ENCODE measurements at places on chromosomes 11 and 22. TPM values are rescaled to one million over a fixed set of nuclear protein-coding genes. Genes with fewer than 3 reads are reported as not detected.

GRCh38 chr11:92770981-92771380 lies 198.5 kb upstream of the MTNR1B start:
- no peak for DNase-seq

P2RX6 gene
- total RNA-seq = 0.29 TPM

DNA sequence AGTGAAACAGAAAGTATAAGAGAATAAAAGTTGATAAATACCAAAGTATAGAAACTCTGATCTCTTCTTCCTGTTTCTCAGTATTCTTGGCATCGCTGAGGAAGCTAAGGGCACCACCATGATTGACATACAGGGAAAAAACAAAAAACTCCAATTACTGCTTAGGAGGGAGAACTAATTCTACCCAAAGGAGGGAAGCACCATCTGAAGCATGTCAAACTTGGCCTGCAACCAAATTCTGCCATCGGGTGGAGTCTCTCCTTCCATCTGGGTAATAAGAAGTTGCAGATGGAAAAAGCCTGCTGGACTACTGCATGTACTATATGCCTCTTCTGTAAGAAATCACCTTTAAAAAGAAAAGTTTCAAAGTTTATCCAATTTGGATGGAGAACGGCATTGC lies 30.5 kb upstream of the PPP2R1B start:
- no peak for DNase-seq

- no peak for DNase-seq
Measured at GRCh38 chr22:31291481-31292235, 630 bp downstream of the PIK3IP1 start.

DNA sequence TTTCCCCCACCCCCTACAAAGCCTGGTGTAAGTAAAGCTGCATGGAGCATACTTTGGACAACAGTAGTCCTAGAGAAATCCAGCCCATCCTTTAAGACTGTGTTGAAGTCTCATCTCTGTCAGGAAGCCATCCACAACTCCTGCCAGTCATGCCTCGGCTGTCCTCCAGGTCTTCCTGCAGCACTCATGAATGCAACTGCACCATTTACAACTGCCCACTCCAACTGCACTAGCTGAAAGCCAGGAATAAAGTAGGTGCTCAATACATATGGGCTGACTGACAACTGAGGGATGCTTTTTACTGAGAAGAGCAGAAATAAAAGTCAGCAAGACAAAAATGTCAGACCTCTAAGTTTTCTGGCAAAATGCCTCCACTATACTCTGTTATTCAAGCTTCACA lies 27.4 kb downstream of the IL18BP start:
- no peak for DNase-seq

IGLL1 gene
- not detected for total RNA-seq

Data from pancreas (tissue), 10 donors.